ENCODE measurements at places on chromosomes 7 and 10.

GRCh38 chr10:74977913-74978847 is 133.3 kb upstream of the SAMD8 start:
- DNase-seq, result no peak

DNA sequence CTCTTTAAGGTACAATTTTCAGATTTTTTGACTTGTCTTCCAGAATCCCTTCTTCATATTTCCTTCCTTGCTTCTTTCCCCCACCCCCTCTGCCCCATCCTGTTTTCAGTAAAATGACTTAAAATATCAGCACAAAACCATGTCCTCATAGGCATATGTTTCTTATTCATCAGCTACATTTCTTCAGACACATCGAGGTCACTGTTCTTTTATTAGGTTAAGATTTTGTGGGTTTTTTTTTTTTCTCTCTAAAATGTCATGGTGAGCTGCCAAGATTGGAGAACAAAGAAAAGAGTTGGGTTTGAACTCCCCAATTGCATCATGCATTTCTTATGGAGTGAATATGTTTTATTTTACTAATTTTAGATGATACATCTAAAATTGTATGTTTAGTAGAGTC is 35.8 kb downstream of the LAMB4 start:
- no peak for DNase-seq

DNA sequence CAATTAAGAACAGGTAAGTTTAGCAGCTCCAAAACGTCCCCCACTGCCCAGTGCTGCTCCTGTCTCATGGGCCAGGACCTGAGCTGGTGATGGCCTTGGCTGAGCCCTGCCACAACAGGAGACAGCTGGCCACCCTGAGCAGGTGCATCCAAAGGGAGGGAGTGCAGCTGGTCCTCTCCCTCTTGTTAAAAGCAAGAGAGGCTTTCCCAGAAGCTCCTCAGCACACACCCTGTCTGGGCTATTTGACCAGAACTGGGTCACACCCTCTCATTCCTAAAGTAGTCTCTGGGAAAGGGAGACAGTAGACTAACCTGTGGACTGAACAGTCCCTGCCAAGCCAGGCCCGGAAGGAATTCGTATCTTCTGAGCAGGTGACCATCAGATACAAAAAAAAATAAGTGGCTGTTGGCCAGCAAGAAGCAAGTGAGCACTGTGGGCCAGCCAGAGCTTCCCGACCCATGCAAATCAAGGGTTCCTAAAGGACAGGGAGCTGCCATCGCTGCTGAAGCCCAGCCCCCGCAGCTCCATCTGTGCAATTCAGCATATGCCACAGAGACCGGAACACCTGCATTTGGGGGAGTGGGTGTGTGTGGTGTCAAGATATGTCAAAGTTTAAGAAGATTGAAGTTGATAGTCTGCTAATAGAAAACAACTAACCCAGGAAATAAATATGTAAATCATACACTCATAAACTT is 2.1 kb upstream of the TMEM72 start:
- DNase-seq, result no peak

DNA sequence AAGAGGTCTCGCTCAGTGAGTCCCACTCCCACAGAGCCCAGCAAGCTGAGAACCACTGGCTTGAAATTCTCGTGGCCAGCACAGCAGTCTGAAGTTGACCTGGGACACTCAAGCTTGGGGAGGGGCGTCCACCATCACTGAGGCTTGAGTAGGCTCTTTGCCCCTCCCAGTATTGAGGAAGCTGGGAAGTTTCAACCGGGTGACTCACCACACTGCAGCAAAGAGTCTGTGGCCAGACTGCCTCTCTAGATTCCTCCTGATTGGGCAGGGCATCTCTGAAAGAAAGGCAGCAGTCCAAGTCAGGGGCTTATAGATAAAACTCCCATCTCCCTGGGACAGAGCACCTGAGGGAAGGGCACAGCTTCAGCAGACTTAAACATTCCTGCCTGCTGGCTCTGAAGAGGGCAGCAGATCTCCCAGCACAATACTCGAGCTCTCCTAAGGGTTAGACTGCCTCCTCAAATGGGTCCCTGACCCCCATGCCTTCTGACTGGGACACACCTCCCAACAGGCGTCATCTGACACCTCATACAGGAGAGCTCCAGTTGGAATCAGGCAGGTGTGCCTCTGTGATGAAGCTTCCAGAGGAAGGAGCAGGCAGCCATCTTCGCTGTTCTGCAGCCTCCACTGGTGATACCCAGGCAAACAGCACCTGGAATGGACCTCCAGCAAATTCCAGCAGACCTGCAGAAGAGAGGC is 970.9 kb upstream of the LRRN3 start:
- DNase-seq, result no peak

DNA sequence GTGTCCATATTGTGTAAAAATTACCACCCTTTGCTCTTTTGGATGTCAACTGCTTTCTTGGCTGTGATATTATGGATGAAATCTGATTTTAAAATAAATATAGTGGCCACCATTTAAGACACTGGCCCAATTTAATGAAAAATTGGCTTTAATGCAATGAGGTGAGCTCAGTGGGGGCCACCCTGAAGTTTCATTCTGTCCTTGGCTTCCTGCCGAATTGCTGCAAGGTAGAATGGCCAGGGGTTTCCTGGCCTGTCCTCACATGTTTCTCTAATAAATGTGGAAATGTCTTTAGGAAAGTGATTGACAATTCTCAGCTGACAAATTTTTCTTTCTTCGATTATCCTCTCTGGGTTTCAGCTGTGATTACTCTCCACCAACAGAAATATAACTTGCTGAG is 36.0 kb downstream of the DYNC1I1 start:
- DNase-seq, result no peak

DNA sequence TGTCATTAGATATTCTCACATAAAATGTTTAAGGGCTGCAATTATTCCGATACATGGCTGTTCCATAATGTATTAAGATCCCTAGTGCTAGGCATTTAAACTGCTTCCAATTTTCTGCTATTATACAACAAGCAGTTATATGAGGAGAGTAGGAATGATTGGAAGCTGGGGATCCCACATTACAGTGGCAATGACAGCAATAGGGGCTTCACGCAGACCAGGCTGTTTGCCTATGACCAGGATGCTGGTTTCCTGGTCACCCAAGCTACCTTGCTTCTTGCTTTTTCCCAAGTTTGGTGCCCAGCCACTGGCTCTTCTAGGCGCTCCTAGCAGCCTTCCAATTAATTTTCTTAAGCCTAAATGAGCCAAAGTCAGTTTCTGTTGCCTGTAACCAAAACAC is 39.3 kb downstream of the SMURF1 start:
- no peak for DNase-seq

DNA sequence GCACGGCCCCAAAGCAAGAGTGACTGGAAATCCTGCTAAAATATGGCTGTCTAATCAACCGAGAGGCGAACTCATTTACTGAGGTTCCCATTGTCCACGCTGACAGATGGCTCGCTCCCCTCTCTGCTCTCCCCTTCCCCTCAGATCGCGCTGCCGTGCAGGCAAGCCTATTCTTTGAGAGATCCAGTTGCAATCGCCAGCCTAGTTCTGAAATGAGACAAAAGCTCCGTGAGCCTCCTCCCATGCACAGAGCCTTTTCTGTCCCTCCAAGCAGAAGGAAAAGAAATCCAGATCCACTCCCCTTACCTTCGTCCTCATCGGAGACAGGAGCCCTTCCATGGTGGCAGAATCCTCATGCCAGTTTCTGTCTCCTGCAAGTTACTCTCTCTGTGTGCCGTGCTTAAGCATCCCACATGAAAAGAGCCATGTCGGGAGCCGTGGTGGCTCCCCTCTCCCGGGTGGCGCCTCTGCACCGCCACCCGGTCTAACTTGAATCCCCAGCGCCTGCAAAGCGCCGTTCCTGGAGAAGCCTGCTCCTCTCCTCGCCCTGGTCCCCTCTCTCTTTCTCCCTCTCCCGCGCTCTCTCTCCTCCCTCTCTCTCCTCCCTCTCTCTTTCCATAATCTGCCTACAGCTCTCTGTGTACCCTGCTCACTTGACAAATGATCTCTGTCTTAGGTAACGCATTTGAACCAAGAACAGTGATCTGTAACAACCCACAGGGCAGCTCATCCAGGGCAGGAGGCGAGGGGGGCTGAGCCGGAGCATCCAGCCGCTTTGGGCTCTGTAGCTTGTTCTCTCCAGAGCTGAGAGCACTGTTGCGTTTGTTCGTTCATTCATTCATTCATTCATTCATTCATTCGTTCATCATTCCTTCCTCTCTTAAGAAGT is 156.8 kb downstream of the FRMD4A start:
- no peak for DNase-seq

- no peak for DNase-seq
Measured at GRCh38 chr7:31883761-31884164, 186.4 kb downstream of the PDE1C start.

DNA sequence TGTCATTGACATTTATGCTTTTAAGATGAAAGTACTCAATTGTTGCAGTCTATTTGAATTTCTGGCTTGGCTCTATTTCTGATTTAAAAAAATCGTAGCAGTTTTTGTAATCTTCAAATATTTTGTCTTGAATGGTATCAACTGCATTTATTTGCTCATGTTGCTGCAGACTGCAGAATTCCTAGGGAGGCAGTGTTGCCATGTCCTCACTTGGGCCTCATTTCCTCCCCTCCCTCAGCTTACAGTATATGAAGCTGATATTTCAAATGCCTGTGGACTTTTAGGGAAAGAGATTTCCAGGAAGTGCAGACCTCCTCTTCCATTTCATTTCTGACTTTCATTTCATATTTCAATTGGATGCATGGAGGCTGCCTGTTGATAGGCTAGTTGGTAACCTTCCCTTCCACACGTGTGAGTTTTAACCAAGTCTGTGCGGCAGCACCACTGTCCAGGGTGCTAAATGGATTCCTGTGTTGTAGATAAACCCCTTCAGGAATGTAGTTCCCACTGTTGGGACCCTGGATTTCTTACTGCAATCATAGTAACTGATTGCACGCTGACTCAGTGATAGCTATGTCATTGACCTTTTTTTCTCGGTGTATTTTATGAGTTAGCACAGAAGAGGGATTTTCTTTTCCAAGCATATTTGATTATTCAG is 17.5 kb downstream of the VPS50 start:
- DNase-seq, result no peak

DNA sequence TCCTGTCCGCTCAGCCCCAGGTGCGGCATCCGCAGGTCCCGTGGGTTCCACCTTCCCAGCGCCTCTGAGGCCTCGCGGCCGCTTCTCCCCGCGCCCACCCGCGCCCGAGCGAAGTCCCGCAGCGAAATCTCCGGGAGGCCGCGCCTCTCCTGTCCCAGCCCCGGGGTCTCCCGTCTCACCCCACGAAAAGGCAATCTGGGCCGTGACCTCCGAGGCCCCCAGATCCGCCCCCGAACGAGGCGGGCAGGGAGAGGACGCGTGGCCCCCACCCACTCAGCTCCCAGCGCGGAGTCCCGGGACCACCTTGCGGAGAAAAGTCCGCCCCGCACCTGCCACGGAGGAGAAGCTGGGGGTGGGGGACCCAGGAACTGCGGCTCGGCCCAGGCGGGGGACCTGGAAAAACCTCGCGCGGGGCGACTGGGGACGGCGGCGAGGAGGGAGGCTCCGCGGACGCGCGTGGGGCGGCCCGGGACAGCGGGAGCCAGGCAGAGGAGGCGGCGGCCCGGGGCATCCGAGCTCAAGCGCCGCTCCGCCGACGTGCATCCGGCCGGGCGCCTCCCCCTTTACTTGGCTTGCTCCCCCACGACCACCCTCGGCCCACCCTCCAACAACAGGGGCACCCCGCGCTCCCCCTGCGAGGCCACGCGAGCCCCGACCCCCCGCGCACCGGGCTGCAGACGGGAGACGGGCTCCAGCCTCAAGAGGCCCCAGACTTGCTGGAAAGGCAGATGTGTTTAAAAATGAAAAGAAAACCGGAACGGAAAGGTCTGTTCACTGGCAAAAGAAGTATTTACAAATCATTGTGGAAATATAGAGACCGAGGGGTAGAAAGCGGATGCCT is 33.0 kb upstream of the RNF32 start:
- DNase-seq, result no peak

DNA sequence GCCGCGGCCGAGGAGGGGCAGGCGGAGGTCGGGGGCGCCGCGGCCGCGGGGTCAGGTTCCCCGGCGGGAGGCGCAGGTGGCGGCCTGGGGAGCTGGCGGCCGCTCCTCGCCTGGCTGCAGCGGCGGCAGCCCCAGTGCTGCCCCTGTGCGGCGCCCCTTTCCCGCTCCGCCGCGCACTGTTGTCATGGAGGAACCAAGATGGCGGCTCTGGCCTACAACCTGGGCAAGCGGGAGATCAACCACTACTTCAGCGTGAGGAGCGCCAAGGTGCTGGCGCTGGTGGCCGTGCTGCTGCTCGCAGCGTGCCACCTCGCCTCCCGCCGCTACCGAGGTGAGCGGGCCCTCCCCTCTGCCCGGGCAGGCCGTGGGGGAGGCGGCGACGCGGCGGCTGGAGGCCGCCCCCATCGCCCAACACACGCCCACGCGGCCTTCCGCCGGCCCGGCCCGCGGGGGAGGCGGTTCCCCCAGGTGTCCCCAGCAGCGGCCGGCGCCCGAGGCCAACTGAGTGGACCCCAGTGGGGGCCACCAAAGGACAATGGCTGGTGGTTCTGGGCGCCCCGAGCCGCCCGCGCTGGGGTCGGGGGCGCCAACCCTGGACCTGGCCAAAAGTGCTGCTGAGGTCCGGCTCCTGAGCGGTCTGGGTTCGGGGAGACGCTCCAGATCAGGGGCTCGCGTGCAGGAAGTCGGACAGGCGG is 425 bp downstream of the CASD1 start:
- DNase-seq, result peak; percentile 45

GRCh38 chr10:60905580-60905979 is 38.4 kb downstream of the RHOBTB1 start:
- no peak for DNase-seq

DNA sequence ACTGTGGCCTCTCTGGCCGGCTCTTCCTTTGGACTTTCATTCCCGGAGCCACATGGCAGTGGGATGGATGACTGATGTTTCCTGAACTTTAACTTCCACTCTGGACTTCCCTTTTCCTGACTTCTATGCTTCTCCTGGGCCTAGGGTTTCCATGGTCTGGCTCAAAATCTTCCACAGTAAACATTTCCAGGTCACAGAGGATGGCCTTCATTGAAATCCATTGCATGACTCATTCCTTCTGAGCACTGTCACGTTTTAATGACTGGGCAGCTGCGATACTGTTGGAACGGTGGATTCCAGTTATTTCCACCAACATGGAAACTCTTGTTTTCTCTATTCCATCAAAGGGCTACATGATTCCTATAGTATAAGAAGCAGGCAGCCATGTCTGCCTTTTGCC is 24.4 kb upstream of the ZNF273 start:
- DNase-seq, result no peak

- no peak for DNase-seq
Measured at GRCh38 chr7:101927802-101928201, 110.4 kb downstream of the CUX1 start.

- no peak for DNase-seq
Measured at GRCh38 chr7:6250364-6250833, 22.0 kb downstream of the CYTH3 start.

GRCh38 chr7:128370491-128370890 is 9.0 kb upstream of the PRRT4 start:
- DNase-seq, result no peak

DNA sequence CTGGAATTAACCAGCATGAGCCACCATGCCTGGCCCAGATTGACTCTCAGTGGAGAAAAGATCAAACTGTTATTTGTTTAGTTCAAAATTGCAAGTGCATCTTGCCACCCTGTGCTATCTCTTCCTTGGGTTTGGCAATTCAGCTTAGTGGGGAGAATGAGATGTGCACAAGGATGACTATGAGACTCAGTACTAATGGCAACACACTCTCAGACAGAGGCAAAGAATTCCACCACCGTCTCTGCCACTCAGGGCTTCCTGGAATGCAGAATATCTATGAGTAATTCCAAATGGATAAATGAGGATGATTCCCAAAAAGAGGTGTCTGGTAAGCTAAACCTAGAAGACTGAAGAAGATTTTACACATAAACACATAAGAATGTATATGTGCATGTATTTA is 525.8 kb downstream of the NRG3 start:
- DNase-seq, result no peak
